ENCODE measurements at places on chromosomes 13 and 19. TPM values are rescaled to one million over a fixed set of nuclear protein-coding genes. Genes with fewer than 3 reads are reported as not detected.

Gene ETV2
- not detected for total RNA-seq

Gene RGS9BP
- total RNA-seq = 0.67 TPM

Gene CLC
- total RNA-seq = not detected

Gene IZUMO1
- not detected for total RNA-seq

Gene ALOX5AP
- 7.9 TPM for total RNA-seq

Gene SLC25A15
- total RNA-seq = 74.6 TPM

Gene PSG2
- not detected for total RNA-seq

Gene PLPPR3
- not detected for total RNA-seq

Gene TMEM59L
- total RNA-seq = not detected

Gene KLF2
- total RNA-seq = 50.4 TPM

GRCh38 chr13:106471957-106472543 is 63.4 kb downstream of the EFNB2 start:
- H3K4me1 ChIP-seq = no peaks in the 10 kb centered on the region
- H3K4me3 ChIP-seq = peak overlapping the region; percentile 4
- DNase-seq = peak; percentile 75
- no peaks in the 10 kb centered on the region for H3K27me3 ChIP-seq
- H3K27ac ChIP-seq = no peak overlapping the region

GRCh38 chr13:20441056-20441455 is 84.6 kb downstream of the CRYL1 start:
- H3K27me3 ChIP-seq = no peaks in the 10 kb centered on the region
- DNase-seq = no peak
- no peaks in the 10 kb centered on the region for H3K36me3 ChIP-seq
- no peaks in the 10 kb centered on the region for H3K4me1 ChIP-seq
- no peak overlapping the region for H3K27ac ChIP-seq

DNA sequence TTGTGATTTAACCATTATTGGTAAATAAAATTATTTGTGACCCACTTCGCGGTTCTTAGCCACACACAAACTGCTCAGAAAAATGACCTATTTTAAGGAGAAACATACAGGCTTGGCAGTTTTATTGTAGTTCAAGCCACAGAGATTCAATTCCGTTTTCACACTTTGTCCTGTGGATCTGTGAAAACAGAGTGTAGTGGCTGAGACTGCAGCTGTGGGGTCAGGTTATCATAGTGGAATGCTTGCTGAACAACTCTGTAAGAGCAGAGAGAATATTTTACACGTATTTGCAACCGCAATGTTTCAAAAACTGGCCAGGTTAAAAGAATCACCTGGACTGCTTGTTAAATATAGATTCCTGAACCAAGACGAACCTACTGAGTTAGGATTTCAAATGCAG is 292.5 kb downstream of the GPC5 start:
- no peaks in the 10 kb centered on the region for H3K4me1 ChIP-seq
- no peak for DNase-seq
- no peak overlapping the region for H3K4me3 ChIP-seq
- no peak overlapping the region for H3K27ac ChIP-seq

- no peak for DNase-seq
- H3K27me3 ChIP-seq = no peaks in the 10 kb centered on the region
- H3K4me1 ChIP-seq = no peaks in the 10 kb centered on the region
- H3K27ac ChIP-seq = no peak overlapping the region
- no peaks in the 10 kb centered on the region for H3K36me3 ChIP-seq
Observed at GRCh38 chr19:20182222-20182785, 15.3 kb downstream of the ZNF486 start.

DNA sequence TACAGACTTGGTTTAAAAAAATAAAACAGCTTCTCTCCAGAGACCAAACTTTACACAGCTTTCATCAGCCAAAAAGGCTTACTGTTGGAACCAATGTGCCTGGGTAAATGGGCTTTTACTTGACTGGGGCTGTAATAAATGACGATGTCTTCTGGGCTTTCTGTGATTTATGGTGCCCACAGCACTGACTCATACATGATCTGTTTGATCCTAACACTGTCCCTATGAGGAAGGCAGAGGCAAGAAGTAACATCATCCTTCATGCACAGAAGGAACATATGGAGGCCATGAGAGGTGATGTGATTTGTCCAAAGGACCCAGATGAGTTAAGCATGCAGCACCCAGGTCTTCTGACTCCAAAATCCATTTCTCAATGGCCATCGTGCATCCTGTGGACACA is 77.4 kb downstream of the DOCK9 start:
- H3K27me3 ChIP-seq = no peaks in the 10 kb centered on the region
- DNase-seq = no peak
- no peaks in the 10 kb centered on the region for H3K36me3 ChIP-seq
- no peak overlapping the region for H3K4me3 ChIP-seq
- H3K27ac ChIP-seq = no peak overlapping the region

- H3K27me3 ChIP-seq = no peaks in the 10 kb centered on the region
- no peaks in the 10 kb centered on the region for H3K36me3 ChIP-seq
- DNase-seq = no peak
- no peaks in the 10 kb centered on the region for H3K4me1 ChIP-seq
- no peak overlapping the region for H3K27ac ChIP-seq
Observed at GRCh38 chr19:50921426-50922316, 10.5 kb upstream of the KLK4 start.

DNA sequence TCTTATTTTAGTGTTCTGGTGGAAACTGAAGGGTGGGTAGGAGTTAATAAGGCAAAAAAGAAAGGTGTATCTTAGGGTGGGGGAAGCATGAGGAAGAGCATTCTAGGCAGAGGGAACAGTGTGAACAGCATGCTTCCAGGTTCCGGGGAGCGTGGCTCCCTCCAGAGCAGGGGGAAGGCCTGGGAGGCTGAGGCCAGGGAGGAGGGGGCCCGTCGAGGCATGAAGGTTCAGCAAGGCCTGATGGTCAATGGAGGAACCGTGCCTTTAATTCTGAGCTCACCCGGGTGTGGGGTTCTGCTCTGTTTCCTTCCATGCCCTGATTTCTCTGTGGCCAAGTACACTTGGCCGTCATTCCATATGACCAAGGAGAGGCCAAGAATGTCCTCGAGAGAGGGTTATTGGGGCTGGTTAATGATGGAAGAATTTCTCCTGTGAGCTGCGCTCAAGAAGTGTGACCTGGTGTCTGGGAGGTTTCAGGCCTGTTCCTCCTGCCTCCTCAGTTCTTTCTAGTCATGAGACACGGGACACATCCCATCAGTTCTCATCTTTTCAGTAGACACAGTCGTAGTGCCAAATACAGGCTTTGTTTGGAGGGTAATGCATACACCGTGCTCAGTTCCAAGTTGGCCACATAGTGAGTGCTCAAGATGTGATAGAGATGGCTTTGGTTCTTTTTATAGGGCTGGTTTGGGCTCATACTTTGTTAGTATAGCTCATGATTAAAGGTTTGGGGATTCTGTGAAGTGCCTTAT is 73.6 kb downstream of the SIPA1L3 start:
- no peak for DNase-seq
- H3K27ac ChIP-seq = peak overlapping the region; percentile 19
- H3K27me3 ChIP-seq = no peaks in the 10 kb centered on the region
- no peak overlapping the region for H3K4me3 ChIP-seq
- no peaks in the 10 kb centered on the region for H3K36me3 ChIP-seq

GRCh38 chr13:44363631-44364344 is 9.8 kb upstream of the SERP2 start:
- no peak overlapping the region for H3K4me3 ChIP-seq
- no peak for DNase-seq
- no peaks in the 10 kb centered on the region for H3K27me3 ChIP-seq

GRCh38 chr13:40168425-40169166 is 497.8 kb downstream of the FOXO1 start:
- no peaks in the 10 kb centered on the region for H3K36me3 ChIP-seq
- H3K4me1 ChIP-seq = no peaks in the 10 kb centered on the region
- H3K27me3 ChIP-seq = no peaks in the 10 kb centered on the region
- no peak for DNase-seq
- no peak overlapping the region for H3K27ac ChIP-seq

- no peaks in the 10 kb centered on the region for H3K4me1 ChIP-seq
- no peak overlapping the region for H3K27ac ChIP-seq
Observed at GRCh38 chr13:59834801-59835200, 328.9 kb downstream of the DIAPH3 start.

DNA sequence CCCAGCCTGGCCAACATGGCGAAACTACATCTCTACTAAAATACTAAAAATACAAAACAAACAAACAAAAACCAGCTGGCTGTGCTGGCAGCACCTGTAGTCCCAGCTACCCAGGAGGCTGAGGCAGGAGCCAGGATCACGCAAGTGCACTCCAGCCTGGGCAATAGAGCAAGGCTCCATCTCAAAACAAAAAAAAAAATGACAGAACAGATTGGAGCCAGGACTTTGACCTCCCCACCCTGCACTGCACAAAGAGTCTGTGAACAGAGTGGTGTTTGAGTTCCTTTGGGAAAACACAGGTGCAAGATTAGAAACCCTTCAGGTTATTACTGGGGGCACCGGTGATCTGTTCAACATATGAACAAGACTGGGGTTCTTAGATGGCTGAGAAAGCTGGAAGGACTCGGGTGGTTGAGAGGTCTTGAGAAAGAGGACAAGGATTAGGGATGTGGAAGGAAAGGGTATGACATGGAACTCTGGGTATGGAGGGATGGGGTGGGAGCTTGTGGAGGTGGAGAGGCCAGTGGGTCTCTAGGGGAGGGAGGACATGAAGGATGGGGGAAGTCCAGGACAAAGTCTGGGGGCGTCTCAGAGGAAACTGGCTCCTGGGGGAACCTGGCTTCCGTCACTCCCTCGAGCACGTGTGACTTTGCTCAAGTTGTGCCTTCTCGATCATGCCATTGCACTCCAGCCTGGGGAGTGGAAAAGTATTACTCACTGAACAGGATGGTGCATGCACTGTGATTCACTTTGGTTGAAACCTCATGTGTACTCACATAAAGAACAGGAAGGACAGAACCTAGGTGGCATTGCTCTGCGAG is 25.9 kb downstream of the RCN3 start:
- no peaks in the 10 kb centered on the region for H3K27me3 ChIP-seq
- DNase-seq = peak; percentile 67
- no peaks in the 10 kb centered on the region for H3K36me3 ChIP-seq

- no peaks in the 10 kb centered on the region for H3K27me3 ChIP-seq
- no peak overlapping the region for H3K4me3 ChIP-seq
- no peak for DNase-seq
- peaks cover 5% of the 10 kb centered on the region for H3K4me1 ChIP-seq
- H3K36me3 ChIP-seq = no peaks in the 10 kb centered on the region
- no peak overlapping the region for H3K27ac ChIP-seq
Observed at GRCh38 chr19:48478339-48479256, 9.4 kb downstream of the CYTH2 start.

DNA sequence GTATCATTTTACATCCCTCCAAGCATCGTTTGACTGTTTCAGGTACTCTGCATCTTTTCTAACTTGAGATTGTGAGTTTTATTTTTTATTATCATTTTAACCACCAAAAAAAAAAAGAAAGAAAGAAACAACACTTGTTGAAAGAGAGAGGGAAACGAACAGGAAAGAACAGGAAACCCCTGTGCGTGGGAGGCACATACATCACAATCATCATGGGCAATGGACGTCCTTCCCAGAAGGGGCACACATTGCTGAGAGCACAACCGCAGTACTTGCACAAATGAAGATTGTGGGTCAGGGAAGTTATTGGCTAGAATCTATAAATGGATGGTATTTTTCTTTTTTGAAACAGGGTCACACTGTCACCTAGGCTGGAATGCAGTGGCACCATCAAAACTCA is 1.7 kb downstream of the CLC start:
- no peaks in the 10 kb centered on the region for H3K4me1 ChIP-seq
- no peaks in the 10 kb centered on the region for H3K36me3 ChIP-seq
- H3K27ac ChIP-seq = no peak overlapping the region

- H3K4me3 ChIP-seq = no peak overlapping the region
Observed at GRCh38 chr13:114226088-114226487, 8.6 kb upstream of the CDC16 start.

DNA sequence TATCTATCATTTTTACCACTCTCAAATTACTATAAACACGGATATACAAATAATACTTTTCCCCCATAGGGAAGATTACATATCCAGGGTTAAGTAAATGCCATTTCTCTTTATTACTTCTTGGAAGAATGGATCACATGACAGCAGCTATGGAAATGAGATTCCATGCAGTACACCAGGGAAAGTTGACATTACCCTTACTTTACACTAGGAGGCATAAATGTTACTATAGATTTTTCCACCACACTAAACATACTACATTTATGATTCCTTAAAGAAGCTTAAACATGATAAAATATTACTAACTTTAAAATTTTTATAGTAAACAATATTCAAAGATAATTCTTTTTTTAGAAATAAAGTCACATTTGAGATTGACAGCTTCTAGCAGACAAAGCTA is 611.4 kb downstream of the PCDH9 start:
- H3K27me3 ChIP-seq = no peaks in the 10 kb centered on the region
- no peak for DNase-seq
- H3K27ac ChIP-seq = no peak overlapping the region
- no peaks in the 10 kb centered on the region for H3K4me1 ChIP-seq

DNA sequence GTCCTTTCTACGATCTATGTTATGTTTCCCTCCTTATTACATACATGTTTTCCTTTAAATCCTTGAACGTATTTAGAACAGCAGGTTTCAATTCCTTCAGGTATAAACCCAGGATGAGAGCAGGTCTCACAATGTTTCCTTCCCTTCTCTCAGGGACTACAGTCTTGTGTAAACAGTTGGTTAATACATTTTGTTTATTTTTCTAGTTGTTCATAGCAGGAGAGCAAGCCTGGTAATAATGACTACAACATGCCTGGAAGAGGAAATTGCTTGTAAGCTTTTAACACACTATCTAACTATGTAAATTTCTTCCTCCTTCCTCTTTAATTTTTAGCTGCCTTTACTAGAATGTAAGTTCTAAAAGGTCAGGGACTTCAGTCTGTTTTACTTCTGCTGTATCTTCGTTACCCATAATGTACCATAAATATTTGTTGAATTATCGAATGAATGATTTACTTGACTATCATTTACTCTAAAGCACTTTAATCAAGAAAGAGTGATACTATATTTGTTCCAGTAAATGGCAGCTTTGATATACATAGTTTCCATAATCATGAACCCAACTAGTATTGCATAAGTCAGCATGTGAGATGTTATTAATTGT is 28.9 kb upstream of the TNFRSF19 start:
- H3K4me3 ChIP-seq = no peak overlapping the region
- H3K27me3 ChIP-seq = no peaks in the 10 kb centered on the region
- no peak for DNase-seq
- H3K36me3 ChIP-seq = no peaks in the 10 kb centered on the region
- H3K27ac ChIP-seq = no peak overlapping the region

DNA sequence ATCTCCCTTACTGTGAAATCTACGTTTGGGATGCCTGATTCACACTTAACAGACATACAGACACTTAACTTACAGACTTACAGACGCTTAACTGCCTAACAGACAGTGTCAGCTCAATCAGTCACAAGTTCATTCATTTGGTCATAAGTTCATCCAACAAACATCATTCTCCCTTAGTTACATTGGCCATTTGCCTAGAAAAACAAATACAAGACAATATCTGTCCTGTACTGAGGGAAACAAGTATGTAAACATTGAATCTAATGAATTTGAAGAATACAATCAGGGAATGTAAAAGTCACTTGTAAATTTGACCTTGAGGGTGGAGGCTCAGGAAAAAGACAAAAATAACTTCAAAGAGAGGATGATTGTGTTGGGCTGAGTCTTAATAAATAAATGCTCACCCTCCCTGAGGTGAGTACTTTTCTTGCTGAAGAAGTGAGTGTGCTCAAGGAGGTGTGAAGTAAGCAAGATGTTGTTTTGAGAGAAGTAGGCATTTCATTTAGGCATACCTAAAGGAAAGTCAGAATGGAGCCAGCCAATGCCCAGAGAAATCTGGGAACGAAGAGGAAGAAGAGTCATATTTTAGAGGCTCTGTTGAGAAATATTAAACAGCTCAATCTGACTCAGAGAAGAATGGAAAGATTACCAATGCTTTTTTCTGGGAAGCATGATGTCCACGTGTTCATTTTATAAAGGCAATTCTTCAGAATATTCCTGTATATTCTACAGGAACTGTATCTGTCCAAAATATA is 958.4 kb upstream of the SLC10A2 start:
- H3K4me1 ChIP-seq = no peaks in the 10 kb centered on the region
- H3K27me3 ChIP-seq = no peaks in the 10 kb centered on the region
- DNase-seq = no peak
- H3K4me3 ChIP-seq = no peak overlapping the region

All from Peyer's patch (tissue), 4 donors.